ENCODE measurements at places on chromosomes 7 and 10.

DNA sequence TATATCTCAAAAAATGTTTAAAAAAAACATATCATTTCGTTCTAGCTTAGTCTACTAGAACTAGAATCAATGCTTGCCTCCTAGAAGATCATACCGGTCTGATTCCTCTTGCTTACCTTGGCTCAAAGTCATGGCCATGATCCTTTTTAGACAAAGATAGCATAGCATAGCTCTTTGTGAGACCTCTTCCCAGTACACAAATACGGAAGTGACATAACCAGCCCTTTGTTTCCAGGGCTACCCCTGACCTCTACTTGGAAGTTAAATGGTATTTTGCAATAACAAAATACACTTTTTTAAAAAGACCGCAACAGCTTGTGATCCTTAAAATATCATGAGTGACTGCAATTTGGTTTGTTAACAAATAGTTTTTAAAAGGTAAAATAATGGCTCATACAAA, 130.7 kb upstream of the NOBOX start:
- no peak for DNase-seq

DNA sequence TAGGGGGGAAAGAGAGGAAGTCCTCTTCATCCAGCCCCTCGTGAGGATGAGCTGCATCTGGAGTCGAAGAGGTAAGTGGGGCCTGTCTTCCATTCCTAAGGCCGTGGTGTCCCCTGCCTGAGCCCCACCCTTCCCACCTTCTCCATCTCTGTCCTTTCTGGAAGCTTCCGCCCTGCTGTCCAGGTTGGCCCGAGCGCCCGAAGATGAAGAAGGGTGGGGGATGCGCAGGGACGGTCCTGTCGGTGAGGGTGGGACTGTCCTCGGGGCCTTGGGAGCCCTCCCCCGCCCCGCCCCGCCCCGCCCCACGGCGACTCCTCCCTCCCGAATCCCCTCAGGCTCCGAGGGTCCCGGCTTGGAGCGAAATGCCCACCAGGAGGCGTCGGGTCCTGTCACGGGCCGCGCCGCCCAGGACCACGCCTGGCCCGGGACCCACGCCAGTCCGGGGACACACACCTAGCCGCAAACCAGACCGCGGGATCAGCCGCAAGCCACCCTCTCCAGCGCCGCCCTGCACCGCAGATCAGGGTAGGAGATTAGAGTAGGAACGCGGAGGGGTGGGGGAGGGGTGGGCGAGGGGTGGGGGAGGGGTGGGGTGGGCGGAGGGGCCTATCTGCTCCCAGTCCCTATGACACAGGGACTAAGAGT, 15.3 kb downstream of the GPRIN2 start:
- DNase-seq = no peak

- no peak for DNase-seq
These were observed 134.1 kb downstream of the MAGI2 start for GRCh38 chr7:79319369-79319768.

- DNase-seq = no peak
These were observed 270.5 kb upstream of the MKLN1 start for GRCh38 chr7:131057015-131057793.

DNA sequence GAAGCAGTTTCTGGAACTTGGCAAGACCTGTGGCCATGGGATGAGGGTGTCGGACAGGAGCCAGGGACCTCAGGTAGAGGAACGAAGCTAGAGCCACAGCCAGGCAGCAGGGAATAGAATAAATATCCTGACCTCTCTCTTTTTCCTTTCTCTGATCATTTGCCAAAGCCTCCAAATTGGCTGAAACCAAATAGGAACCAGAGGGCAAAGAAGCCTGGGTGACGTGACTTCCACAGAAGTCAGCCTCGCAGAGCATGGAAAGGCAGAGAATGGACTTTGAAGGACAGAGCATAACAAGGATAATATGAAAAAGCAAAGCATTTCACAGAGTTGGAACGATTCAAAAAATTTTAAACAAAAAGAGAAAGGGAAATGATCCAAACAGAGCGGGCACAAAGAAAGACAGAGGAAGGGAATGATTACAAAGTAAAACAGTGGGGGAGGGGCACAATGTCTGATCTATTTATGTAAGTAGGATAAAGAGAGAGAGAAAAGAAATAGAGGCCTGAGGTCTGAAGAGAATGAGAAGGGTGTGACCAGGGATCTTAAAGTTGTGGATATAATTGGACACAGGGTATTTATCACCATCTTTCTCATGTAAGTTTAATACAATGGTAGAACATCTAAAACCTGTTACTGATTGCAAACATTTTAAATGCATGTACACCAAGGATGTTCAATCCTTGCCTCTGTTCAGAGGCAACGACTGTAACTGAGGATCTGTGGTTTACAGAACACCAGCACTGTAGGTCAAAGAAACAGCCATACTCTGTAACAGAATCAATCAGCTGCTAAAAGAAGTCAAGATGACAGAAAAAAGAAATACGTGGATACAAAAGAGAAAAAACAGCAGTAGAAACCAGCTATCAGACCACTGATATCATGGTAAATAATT, 4.5 kb upstream of the ZEB1 start:
- DNase-seq = no peak

GRCh38 chr7:41769162-41769561, 66.3 kb upstream of the INHBA start:
- DNase-seq = no peak

DNA sequence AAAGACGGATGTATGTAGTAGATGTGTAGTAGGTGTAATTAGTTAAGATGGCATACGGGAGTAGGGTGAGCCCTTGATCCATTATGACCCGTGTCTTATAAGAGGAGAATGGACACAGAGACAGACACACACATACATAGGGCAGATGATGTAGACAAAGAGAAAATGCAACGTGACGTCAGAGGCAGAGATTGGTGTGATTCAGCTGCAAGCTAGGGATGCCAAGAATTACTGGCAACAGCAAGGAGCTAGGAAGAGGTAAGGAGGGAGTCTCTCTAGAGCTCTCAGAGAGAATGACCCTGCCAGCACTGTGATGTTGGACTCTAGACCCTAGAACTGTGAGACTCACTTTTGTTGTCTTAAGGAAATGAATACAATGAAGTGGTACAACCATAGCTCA, 247.0 kb upstream of the HABP2 start:
- no peak for DNase-seq

- DNase-seq = peak; percentile 77
These were observed 89.8 kb upstream of the SAMD8 start for GRCh38 chr10:75021379-75022249.

DNA sequence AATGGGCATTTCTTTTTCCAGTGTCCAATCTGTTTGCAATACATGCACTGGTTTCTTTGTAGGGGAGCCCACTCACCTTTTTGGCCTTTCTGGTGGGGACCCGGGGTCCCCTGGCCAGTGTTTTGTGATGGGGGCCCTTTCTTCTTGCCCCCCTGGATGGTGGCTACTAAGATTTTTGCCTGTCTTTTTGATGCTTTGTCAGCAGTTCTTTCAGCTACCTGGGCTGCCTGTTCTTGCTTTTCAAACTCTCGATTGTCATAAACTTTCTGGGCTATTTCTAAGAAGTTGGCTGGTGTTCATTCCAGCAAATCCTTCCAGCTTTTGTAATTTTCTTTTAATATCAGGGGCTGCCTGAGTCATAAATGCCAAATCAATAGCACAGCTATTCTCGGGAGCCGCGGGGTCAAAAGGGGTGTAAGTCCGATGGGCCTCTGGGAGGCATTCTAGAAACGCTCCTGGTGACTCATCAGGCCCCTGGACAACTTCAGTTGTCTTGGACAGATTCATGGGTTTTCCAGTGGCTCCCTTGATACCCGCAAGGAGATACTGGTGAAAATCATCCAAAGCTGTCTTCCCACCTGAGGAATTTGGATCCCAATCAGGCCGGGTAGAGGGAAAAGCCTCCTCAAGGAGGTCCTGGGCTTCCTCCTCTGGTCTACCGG, 79.0 kb downstream of the PRR15 start:
- DNase-seq = no peak

DNA sequence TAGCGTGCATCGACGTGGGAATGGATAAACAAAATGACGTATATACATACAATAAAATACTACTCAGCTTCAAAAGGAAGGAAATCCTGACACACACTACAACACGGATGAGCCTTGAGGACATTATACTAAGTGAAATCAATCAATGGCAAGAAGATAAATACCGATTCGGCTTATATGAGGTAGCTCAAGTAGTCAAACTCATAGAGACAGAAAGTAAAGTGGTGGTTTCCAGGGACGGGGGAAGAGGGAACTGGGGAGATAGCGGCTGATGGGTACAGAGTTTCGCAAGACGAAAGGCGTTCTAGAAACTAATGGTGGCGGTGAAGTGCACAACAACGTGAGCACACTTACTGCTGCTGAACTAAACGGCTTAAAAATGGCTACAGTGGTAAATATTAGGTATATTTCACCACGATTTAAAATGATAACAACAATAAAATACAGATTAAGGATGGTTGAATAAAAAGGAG, 516.7 kb downstream of the PARD3 start:
- no peak for DNase-seq

GRCh38 chr10:102400598-102401341, 5.3 kb downstream of the NFKB2 start:
- no peak for DNase-seq

- DNase-seq = no peak
These were observed 10.9 kb upstream of the MAP3K8 start for GRCh38 chr10:30422981-30423654.

GRCh38 chr10:8688881-8689280, 634.4 kb downstream of the GATA3 start:
- DNase-seq = no peak

GRCh38 chr7:51026341-51026740, 243.6 kb upstream of the GRB10 start:
- no peak for DNase-seq

- no peak for DNase-seq
These were observed 365.3 kb downstream of the PARD3 start for GRCh38 chr10:34449836-34450235.

DNA sequence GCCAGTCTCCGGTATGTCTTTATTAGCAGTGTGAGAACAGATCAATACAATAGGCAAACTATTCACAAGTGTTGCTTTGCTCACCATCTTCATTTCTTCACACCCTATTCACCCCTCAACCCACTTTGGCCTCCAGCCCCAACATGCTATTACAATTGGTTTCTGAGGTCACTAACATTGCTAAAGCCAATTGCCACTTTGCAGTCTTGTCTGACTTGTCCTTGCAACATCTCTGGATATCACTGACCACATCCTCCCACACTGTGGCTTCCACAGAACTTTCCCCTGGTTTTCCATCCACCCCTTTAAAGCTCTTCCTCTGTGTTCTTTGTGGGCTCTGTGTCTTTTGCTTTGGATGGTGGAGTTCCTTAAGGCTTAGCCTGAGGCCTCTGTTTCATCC, 5.2 kb upstream of the APBB1IP start:
- no peak for DNase-seq

- no peak for DNase-seq
These were observed 35.6 kb upstream of the TCF7L2 start for GRCh38 chr10:112914288-112914952.

DNA sequence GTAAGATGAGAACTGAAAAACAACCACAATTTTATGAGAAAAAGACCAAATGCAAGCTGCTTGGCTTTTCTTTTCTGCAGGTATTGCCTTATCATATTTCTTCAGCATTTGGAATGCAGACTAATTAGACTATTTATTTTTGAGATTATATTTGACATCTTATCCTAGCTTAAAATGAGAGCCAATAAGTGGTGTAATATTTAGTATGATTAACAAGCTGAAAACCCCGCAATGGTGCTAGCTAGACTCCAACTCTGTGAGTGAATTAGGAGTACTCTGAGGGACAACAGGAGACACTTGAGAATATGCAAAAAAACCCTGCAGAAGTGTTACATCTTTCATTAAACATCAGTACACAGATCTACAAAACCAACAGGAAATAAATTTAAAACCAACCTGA, 180.3 kb upstream of the MEOX2 start:
- no peak for DNase-seq

DNA sequence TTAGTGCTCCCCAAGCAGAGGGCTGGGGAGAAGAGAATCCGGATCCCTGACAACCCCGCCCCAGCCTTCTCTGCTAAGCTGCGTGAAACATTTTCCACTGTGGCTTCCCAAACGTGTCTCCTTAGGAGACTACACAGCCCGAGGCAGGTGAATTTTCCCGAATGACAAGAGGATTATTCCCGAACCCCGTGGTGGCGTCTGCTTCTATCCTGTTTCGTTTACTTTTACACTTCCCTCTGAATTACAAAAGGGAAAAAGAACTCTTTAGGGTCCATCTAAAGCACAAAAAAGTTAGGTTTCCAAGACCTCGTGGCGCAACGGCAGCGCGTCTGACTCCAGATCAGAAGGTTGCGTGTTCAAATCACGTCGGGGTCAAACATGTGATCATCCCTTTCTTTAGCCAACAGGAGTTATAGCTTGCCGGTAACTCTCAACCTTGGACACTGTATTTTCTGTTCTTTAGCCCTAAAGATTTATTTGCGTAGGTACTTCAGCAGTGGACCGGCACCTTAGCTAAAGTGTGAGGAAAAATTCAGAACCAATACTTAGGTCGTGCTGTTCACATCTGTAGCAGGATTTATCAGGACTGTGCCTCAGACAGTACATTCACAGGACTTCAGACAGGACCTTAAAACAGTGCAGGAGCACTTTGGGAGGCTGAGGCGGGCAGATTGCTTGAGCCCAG, 3.2 kb upstream of the ZNF789 start:
- no peak for DNase-seq

DNA sequence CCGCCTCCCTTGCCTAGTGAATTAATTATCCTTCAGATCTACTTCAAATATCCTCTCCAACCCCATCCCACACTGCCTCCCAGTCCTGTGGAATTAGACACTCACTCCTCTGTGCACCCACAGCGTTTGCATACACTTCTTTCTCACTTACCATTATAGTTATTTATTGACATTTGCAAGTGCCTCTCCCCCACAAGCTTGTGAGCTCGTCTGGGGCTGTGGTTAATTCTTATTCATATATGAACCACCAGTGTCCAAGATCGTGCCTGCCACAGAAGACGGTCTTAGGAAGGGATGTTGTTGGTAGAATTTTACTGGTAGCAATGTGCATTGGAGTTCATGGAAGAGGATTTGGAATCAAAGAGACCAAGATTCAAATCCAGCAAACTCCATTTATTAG, 68.1 kb upstream of the AOAH start:
- DNase-seq = no peak

GRCh38 chr7:129865093-129865924, 87.5 kb downstream of the UBE2H start:
- no peak for DNase-seq

- DNase-seq = no peak
These were observed 491 bp upstream of the AKAP9 start for GRCh38 chr7:91940171-91940570.

GRCh38 chr7:7739204-7740036, 21.0 kb upstream of the RPA3 start:
- DNase-seq = no peak

DNA sequence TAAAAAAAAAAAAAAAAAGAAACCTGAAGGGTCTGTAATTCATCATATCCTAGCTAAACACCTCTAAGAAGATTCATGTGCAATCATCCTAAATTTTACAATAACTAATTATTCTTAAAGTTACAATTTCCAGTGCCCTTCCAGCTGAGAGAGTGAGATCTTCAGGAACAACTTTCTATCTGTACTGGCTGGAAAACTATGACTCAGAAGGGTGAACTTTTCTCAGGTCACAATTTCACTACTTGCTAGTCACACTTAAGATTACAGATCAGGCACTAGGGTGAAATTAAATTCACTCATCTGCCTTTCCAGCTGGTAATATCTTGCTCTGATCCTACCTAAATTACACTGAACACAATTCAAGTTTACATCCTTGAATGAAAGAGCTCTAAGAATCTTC, 158.8 kb downstream of the ANK3 start:
- no peak for DNase-seq
